ENCODE measurements at places on chromosomes 1 and 21. TPM values are rescaled to one million over a fixed set of nuclear protein-coding genes. Genes with fewer than 3 reads are reported as not detected.

UBXN10 gene
- 1.4 TPM for polyA plus RNA-seq

PRPF38B gene
- polyA plus RNA-seq: 75.7 TPM

CFHR3 gene
- polyA plus RNA-seq: 0.04 TPM

SPRR5 gene
- polyA plus RNA-seq: not detected

SRSF10 gene
- polyA plus RNA-seq: 169 TPM

NBPF6 gene
- not detected for polyA plus RNA-seq

GRIK3 gene
- polyA plus RNA-seq: 4.5 TPM

FLG2 gene
- polyA plus RNA-seq: 0.06 TPM

CLIC6 gene
- 18.2 TPM for polyA plus RNA-seq

KRTAP7-1 gene
- not detected for polyA plus RNA-seq

LCE3D gene
- not detected for polyA plus RNA-seq

TMPRSS15 gene
- 0.01 TPM for polyA plus RNA-seq

CRYAA gene
- polyA plus RNA-seq: not detected

STK40 gene
- polyA plus RNA-seq: 36.6 TPM

MX1 gene
- polyA plus RNA-seq: 16.8 TPM

MFAP2 gene
- polyA plus RNA-seq: 121 TPM

SH2D1B gene
- polyA plus RNA-seq: 2.1 TPM

SPRR3 gene
- not detected for polyA plus RNA-seq

KRTAP13-2 gene
- polyA plus RNA-seq: not detected

COL16A1 gene
- polyA plus RNA-seq: 188 TPM

CELA3B gene
- polyA plus RNA-seq: 0.21 TPM

HHAT gene
- polyA plus RNA-seq: 3.3 TPM

TAF5L gene
- polyA plus RNA-seq: 17.5 TPM

RNU1-2 gene
- polyA plus RNA-seq: 3.2 TPM

KCNQ4 gene
- 2.2 TPM for polyA plus RNA-seq

HEYL gene
- 6.4 TPM for polyA plus RNA-seq

NAV1 gene
- 9.7 TPM for polyA plus RNA-seq

CDCP2 gene
- not detected for polyA plus RNA-seq

COX20 gene
- 79.2 TPM for polyA plus RNA-seq

ARHGEF11 gene
- 34.0 TPM for polyA plus RNA-seq

RPS8 gene
- polyA plus RNA-seq: 2,680 TPM

CD1E gene
- polyA plus RNA-seq: 0.34 TPM

C1QTNF12 gene
- 50.5 TPM for polyA plus RNA-seq

PLA2G2C gene
- polyA plus RNA-seq: 0.06 TPM

ILF2 gene
- 152 TPM for polyA plus RNA-seq

LCE7A gene
- not detected for polyA plus RNA-seq

IL22RA1 gene
- polyA plus RNA-seq: 100 TPM

STUM gene
- polyA plus RNA-seq: 8.2 TPM

B3GALT2 gene
- 4.9 TPM for polyA plus RNA-seq

ARMH1 gene
- polyA plus RNA-seq: 2.8 TPM

SPRR4 gene
- polyA plus RNA-seq: not detected

USH2A gene
- 0.06 TPM for polyA plus RNA-seq

FCER1G gene
- 35.9 TPM for polyA plus RNA-seq

MTMR11 gene
- polyA plus RNA-seq: 170 TPM

PGLYRP4 gene
- 0.31 TPM for polyA plus RNA-seq

LAMTOR2 gene
- polyA plus RNA-seq: 64.0 TPM

OR2T11 gene
- polyA plus RNA-seq: not detected

CLEC20A gene
- 0.09 TPM for polyA plus RNA-seq

FAM3B gene
- 7.4 TPM for polyA plus RNA-seq

CLCA2 gene
- 1.0 TPM for polyA plus RNA-seq

CFAP107 gene
- polyA plus RNA-seq: 0.03 TPM

LEPR gene
- 4.6 TPM for polyA plus RNA-seq

Data from large intestine (tissue), 12 donors.